Midbrain (tissue), 1 donor: ENCODE measurements at places on chromosomes 4 and X.

DNA sequence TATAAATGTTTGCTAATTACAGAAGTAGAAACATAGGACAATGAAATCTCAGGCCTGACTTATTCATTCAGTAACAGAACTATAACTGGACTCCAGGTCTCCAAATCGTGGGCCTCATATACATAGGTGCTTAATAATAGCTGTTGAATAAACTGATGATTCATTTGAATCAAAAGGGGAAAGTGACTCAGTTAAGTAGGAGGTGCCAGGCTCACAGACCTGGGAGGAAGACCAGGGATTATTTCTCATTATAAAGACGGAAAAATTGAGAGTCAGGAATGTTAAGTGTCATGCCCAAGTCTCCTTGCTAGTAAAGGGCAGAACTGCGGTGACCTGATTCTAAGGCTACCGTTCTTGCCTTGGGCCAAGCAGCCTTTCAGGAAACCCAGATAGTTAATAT, 131.5 kb downstream of the HS3ST1 start:
- DNase-seq, result no peak

GRCh38 chr4:37805091-37805490, 21.4 kb upstream of the PGM2 start:
- DNase-seq, result no peak

GRCh38 chrX:48800574-48801279, 1.1 kb upstream of the HDAC6 start:
- no peak for DNase-seq

GRCh38 chr4:15244354-15244753, 183.5 kb upstream of the C1QTNF7 start:
- no peak for DNase-seq

GRCh38 chrX:51802917-51803688, 59.9 kb downstream of the GSPT2 start:
- DNase-seq, result peak; percentile 49

DNA sequence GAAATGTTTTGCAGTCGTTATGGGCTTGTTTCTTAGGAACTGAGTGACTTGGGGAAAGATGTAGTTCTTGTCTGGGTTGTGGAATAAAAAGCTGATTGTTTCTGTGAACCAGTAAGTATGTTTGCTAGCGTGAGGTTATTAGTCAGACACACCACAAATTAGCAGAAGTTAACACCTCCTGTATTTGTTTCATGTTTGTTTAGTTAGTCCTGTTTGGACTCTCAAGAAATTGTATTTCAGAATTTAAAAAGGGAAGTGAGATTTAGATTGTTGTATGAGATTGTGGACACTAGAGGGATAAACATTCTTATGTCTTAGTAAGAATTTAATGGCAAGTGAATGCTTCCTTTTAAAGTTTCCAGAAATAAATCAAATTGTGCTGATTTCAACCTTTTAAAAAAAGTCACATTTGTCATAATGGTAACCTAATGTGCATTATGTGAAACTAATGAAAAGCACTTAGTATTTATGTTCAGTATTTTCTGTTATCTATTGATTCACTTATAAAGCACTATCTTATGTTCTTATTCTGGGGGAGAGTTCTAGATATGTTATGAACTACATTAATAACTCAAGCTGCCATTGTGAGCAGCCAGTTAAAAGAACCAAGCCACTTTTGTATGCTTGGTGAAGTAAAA, 25.6 kb downstream of the ATP10D start:
- DNase-seq, result no peak

- peak; percentile 57 for DNase-seq
Observed at GRCh38 chr4:121370729-121371325, 10.0 kb downstream of the QRFPR start.
